Activated T-cell treated with anti-CD3 and anti-CD28 coated beads, Interleukin-2, amount 50 U/mL, for 72 hours (primary cell): ENCODE measurements at places on chromosomes 4 and X.

- no peak for DNase-seq
Observed at GRCh38 chr4:16909281-16909680, 10.8 kb upstream of the LDB2 start.

DNA sequence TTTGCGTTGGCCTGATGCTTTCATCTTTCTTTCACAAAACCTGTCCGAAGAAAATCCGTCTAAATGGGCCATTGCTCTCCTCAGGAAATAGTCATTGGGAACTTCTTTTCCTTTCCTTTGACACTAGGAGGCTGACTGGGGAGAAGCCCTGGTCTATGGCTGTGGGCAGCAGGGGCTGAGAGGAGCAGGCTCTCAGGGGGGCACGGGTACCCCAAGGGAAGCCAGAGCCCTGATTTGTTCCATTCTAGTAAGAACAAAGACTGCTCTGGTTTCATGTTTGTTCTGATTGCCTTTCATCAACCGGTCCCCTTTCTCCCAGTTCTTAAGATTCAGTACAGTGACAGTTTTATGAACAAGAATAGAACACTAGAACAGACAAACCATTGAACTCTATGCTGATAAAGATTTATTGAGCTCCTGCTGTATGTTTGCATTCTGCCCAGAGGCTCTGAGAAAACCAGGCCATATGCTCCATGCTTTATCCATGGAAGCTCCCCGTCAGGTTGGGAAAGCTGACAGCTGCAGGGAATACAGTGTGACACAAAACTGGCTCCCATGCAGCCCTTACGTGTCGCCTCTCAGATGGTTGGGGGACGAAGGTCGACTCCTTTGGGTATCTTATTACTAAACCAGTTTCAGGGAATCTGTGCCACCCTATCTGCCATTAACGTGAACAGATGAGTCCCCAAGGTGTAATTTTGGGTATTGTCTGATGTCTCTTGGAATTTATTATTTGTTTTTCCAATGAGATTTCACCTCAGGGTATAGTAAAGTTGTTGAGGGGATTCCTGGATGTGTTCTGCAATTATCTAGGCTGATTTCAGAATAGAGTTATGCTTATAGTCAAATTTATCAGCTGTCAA, 72.4 kb upstream of the MSANTD1 start:
- no peak for DNase-seq

DNA sequence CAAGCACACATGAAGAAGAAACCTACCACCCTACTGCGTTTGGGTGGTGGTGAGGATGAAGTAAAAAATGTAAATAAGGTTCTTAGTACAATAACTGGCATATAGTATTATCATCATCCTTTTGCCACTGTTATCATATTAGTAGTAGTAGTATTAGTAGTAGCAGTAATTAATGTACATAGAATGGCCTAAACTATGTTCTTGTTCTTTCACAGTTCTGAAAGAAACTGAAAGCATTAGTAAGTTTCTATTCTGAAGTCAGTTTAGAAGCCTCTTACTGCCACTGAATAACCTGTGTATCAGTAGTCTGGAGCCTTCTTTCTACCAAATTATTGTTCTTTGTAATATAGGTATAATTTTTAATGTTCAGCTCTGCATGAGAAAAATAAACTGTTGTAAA, 21.0 kb downstream of the COL4A6 start:
- DNase-seq: no peak

GRCh38 chrX:141787655-141788054, 50.5 kb upstream of the MAGEC3 start:
- no peak for DNase-seq

DNA sequence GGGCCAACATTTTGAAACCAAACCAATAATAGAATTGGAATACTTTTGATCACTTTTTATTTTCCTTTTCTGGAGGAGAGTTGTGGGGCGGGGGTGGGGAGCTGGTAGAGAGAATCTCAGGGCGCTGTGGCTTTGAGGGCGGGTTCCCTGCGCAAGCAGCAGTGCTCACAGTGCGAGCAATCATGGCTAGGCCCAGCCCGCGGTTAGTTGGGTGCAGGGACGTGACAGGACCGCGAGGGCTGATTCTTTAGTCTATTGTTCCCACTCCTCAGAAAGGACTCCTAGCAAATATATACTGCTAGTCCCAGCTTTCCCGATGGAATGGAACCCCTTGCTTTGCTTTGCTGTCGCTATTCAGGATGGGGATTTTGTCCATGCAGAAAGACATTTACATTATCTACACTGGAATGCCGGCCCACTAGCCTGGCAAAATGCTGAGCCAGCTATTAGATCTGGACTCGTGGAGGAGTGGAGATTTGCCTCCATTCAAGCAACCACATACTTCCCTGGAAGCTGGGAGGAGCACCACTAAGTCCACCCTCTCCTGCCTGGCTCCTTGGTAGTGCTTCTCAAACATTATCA, 23.9 kb upstream of the APLN start:
- DNase-seq: peak; percentile 33

- DNase-seq: no peak
Observed at GRCh38 chr4:73922766-73923630, 53.8 kb downstream of the CXCL1 start.

DNA sequence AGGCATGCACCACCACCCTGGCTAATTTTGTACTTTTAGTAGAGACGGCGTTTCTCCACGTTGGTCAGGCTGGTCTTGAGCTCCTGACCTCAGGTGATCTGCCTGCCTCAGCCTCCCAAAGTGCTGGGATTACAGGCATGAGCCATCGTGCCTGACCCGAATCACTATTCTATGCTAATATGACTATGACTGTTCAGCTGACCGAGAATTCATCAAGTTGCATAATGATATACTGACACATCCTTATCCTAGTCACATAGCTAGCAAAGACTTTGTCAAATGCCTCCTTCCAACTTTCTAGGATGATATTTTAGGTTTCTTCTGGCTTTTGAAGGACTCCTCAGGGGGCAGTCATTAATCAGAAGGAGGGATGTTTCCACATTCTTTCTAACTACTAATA, 4.8 kb upstream of the GPM6B start:
- DNase-seq: no peak

DNA sequence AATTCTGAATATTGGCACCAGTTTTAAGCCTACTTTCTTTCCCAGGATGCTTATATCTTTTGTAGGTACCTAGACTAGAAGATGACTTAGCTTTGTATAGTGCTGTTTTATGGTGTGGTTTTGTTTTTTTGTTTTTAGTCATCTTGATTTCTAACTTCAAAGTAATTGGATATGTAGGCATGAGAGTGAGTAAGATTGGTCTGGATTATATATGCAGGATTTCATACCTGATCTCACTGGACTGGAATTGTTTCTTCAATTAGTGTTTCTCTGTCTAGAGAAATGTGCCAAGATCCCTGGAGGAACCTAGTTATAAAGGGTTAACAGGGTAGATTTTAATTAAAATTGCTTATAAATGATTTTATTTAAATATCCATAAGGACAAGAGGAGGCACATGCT, 23.1 kb downstream of the NAP1L5 start:
- DNase-seq: no peak

DNA sequence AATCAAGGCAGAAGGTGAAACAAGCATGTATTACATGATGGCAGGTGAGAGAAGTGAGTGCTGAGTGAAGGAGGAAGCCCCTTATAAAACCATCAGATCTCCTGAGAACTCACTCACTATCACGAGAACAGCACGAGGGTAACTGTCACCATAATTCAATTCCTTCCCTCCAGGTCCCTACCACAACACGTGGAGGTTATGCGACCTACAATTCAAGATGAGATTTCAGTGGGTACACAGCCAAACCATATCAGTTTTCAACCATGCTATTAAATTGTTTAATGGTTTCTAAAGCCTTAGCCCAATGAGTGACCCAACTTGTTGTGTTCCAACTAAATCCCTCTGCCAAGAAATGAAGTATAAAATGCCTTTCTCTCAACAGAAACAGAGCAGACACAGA, 519.8 kb downstream of the GBA3 start:
- DNase-seq: no peak

DNA sequence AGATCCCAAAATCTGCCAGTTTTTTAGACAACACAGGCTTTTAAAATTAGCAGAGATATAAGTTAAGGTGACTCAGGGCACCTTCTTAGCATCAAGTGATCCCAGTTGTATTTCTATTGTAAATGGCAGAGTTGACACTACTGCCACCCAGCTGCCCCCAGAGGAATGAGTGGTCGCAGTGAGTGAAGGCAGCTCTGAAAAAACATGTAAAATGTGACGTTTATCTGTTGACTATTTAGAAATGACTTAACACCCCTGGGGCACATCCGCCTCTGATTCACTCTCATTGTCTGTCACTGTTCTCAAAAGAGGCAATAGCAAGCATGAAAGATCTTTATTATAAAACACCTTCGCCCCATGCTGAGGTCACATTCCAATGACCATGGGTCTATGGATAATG, 592.4 kb downstream of the ACTRT1 start:
- DNase-seq: no peak

DNA sequence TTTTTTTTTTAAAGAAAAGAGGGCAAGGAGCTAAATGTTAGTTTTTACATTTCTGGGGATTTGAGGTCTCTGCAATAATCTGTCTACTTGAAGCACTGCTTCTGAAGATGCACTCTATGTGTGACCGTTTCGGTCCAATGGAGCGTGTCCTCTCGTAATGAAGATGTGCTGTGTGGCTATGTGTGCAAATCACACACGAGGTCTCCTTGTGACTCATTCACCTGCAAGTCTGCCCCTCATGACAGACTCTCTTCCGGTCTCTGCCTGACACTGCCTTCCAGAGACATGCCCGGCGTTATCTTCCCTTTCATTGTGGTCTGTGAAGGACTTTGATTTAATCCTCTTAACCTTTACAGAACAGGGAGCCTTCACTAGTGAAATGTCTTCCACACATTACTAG, 84.3 kb downstream of the TRAM1L1 start:
- DNase-seq: no peak

- DNase-seq: no peak
Observed at GRCh38 chr4:73816814-73817213, 19.7 kb upstream of the CXCL6 start.

DNA sequence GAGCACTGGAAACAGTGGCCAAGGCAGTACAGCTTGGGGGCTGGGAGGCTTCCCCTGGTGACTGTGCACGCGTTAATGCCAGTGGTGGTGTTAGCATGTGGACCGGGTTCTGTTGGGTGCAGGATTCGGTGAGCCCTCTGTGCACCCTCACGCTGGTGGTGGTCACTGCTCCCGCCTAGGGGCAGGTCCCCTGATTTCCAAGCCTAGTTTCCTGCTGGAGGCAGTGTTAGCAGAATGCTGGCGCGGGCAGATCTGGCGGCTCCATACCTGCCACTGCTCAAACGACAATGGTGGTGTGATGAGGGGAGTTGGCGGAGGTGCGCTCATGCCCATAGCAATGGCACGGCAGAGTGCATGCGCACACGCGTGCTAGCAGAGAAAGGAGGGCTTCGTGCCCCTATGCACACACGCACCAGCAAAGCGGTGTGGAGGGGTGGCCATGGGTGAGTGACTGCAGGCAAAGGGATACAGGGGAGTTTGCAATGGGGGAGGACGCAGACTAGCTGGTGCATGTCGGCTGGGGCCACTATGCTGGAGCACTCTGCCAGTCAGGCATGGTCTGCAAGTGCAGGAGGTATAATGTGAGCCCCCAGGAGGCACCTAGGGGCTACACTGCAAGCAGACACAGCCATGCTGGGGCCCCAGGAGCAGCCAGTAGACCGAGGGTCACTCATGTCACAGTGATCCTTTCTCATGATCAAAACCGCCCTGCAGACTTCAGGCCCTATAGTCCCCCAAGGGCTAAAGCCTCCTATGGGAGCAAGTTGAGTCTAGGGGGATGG, 93.0 kb downstream of the MAGEE1 start:
- DNase-seq: no peak

DNA sequence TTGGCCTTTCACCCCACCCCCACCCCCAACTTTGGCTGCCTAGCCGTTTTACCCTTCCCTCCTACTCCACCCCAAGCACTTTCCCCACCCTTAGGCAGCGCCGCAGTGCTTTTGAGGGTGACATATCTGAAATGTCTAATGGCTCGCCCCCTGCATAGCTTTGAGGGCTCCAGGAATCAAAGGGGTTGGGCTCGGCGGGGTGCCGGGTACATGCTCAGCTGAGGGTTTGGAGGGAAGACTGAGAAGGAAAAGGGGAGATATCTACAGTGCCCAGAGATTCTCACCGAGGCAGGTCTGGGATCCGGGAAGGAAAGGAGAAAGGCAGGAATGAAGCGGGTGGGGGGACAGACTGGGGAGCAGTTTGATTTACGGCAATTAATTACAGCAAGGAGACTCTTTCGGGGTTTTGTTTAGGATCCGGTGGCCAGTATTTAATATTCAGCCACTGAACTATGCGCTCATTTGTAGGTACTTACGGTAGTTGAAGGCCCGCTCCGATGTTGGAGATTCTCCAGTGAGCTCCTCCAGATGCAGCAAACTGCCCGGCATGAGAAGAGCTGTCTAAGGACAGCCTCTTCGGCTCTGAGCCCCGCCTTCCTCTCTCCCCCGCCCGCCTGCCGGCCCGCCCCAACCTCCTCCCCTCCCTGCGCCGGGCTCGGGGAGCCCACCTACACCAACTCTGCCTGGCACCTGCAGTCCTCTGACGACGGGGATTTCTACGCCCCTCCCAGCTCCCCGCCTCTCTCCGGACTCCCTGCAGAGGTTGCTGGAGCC, at the start of gene IGSF1:
IGSF1 (minus strand) TSS at position 569 of the 774 bp plus-strand sequence. CDS start 2,632 bp downstream, outside the sequence.
- no peak for DNase-seq

DNA sequence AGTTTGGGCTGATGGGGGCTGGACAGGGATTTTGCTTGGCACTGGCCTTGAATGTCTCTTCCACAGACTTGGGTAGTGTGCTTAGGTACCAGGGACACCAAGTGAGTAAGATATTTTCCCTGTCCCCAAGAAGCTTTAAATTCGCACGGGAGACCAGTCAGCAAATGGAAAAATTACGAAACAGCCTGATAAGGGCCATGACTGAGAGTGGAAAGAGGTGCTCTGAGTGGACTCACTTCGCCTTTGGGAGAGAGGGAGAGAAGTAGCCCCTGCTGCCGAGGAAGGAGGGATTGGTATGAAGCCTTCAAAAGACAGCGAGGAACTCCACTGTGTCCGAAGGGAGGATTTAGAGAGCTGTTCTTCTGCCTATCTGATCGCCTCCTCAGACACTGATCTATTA, 2.6 kb downstream of the LSM6 start:
- no peak for DNase-seq

DNA sequence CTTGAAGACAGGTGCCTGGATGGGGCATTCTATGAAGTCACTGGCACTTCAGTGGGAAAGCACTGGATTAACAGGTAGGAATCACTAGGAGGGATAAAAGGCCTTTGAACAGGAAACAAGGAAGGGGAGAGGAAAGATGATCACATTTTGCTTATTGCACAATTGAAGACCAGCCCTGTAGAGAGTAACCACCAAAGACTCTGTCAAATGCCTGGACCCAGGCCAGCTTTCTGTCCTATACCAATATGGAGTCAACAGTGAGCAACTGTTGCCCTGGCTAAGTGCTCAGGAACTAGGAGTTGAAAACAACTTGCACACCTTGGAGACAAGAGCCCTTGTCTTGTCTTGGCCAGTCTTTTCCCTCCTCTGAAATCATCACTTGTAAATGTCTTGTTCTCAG, 14.1 kb upstream of the RTL3 start:
- no peak for DNase-seq

DNA sequence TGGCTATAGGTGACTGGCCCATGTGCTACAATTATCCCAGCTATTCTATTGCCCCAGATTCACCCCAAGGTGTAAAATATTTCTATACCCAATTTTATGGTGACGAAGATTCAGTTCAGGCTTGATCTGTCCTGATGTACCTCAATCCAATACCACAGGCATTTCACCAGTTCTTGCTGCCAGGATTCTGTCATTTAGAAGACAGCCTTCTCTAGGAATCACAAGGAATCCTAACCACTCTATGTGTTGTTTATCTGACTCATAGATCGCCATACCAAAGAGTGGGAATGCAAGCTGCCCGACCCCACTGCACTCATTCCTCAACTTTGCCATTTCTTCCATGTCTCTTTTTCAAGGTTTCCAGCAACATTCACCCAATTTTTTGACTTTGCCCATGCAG, 355.0 kb upstream of the EMCN start:
- DNase-seq: no peak
